Stimulated activated CD8-positive, alpha-beta memory T cell treated with anti-CD3 and anti-CD28 coated beads, Interleukin-15, amount 100 ng/mL, for 24 hours (primary cell): ENCODE measurements at places on chromosomes 11 and 22.

DNA sequence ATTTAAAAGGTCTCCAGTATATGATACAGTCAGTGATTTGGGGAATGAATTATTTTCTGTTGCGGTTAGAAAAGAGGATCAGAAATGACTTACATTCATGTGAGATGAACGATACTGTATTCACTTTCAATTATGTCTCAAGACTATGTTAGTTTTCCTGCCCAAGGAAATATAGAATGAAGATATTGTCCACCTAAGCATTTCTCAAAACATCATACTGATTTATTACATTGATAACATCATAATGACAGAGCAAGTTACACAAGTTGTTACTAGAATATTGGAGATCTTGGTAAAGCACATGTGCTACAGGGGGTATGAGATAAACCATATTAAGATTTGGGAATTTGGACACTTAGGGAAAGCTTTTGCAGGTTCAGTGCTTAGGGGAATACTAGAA lies 67.8 kb upstream of the OR9G4 start:
- no peak for DNase-seq

- no peak for DNase-seq
Measured at GRCh38 chr11:128181984-128182383, 405.4 kb downstream of the ETS1 start.

GRCh38 chr11:128981254-128981653 lies 38.6 kb upstream of the TP53AIP1 start:
- DNase-seq, result no peak

- DNase-seq, result no peak
Measured at GRCh38 chr11:120702656-120703055, 191.1 kb downstream of the GRIK4 start.

DNA sequence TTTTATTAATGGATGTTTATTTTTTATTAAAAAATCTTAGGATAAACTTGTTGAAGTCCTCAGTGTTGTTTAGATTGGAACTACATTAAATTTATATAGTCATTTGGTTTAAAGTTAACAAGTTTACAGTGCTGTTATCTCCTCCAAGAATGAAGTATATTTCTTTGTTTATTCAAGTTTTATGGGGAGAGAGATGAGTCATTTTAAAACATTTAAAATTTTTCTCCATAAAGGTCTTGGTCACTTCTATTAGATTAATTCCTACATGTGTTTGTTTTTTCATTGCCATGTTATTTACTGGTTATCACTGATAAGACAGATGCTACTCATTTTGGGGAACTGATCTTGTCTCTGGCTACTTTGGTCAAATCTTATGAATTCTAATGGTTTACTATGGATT lies 429.6 kb downstream of the METTL15 start:
- no peak for DNase-seq

- no peak for DNase-seq
Measured at GRCh38 chr11:93842461-93842860, 8.0 kb downstream of the VSTM5 start.

DNA sequence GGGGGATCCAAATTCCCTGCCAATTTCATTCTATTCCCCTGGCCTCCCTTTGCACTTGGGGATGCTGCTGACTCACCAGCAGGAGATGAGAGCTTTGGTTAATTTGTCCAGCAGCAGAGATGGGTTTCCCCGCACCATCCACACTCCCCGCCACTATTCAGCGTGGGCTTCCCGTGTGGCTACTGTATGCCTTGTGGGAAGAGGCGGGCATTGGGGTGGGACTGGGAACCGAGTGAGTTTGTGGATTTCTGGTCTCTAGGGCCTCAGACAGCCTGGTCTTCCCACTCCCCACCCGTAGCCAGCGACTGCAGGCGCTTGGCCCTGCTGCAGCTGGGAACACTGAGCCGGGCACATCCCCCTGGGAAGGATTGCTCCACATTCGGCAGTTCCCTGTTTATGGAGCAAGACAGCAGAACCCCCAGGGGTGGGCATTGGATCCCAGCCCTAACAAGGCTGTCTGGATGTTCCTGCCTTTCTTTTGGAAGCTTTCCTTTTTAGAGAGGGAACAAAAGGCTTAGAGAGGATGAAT lies 23.4 kb downstream of the KIAA1671 start:
- DNase-seq, result no peak

GRCh38 chr11:75583718-75584658 lies 21.9 kb downstream of the SERPINH1 start:
- DNase-seq, result no peak

- no peak for DNase-seq
Measured at GRCh38 chr22:44160421-44160820, 20.3 kb upstream of the PARVG start.

- DNase-seq, result no peak
Measured at GRCh38 chr22:22061085-22062077, 78.8 kb upstream of the TOP3B start.

- DNase-seq, result no peak
Measured at GRCh38 chr22:48100685-48101417, 1338.4 kb downstream of the TBC1D22A start.

DNA sequence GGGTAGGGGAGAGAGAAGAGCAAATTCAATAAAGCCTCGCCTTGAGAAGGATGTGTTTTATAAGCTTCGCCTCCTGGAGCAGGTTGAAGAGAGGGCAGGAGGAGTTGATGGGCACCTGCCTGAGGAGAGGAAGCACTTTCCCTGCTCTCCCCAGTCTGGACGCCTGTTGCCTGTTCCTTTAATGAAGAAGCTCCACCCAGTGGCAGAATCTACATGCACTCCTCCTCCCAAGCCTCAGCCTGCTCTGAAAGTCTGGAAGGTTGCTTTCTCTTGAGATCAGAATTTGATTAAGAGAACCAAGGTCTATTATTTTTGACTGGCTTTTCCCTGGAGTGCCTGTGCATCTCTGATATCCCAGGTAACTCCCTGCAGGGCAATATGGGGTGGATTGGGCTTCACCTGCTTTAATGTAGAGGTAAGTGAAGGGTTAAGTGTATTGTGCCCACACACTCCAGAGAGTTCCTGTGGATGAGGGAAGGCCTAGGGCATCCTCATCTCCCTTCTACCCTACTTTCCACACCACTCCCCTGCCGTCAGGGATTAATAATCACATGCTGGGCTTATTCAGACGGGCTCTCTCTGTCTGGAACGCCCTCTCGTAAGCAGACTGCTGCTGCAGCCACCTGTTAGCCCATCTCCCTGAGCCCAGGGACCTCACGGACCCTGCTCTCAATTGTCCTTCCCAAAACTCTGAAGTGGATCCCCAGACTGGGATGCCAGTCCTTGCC lies 22.3 kb downstream of the NTM start:
- no peak for DNase-seq

- DNase-seq, result no peak
Measured at GRCh38 chr11:64726211-64726641, 3.2 kb upstream of the NRXN2 start.

DNA sequence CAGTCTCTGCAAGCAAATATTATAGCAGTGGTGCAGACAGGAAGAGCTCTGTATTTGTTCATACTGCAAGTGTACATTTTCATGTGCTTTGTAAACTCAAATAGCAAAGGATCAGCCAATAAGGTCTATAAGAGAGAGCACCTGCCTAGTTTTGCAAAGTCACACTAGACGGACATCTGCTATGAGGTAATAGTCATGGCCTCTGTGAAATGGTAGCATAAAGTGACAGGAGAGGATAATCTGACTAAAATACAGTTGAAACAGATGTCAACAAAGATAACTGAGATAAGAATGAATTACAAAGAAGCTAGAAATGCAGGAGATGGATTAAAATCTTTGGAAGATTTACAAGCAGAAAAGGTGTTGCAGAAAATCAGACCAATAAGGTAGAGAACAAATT lies 70.6 kb upstream of the SPON1 start:
- no peak for DNase-seq

- DNase-seq, result peak; percentile 37
Measured at GRCh38 chr22:32796865-32797573, 4.5 kb upstream of the TIMP3 start.

- no peak for DNase-seq
Measured at GRCh38 chr11:94938095-94939055, 35.0 kb downstream of the CWC15 start.

- DNase-seq, result no peak
Measured at GRCh38 chr11:46285173-46285572, 7.7 kb downstream of the CREB3L1 start.

GRCh38 chr22:27729246-27729645 lies 72.3 kb downstream of the MN1 start:
- DNase-seq, result no peak

GRCh38 chr11:73396251-73396930 lies 20.2 kb downstream of the RELT start:
- no peak for DNase-seq

GRCh38 chr11:94536386-94536785 lies 7.3 kb upstream of the FUT4 start:
- no peak for DNase-seq

DNA sequence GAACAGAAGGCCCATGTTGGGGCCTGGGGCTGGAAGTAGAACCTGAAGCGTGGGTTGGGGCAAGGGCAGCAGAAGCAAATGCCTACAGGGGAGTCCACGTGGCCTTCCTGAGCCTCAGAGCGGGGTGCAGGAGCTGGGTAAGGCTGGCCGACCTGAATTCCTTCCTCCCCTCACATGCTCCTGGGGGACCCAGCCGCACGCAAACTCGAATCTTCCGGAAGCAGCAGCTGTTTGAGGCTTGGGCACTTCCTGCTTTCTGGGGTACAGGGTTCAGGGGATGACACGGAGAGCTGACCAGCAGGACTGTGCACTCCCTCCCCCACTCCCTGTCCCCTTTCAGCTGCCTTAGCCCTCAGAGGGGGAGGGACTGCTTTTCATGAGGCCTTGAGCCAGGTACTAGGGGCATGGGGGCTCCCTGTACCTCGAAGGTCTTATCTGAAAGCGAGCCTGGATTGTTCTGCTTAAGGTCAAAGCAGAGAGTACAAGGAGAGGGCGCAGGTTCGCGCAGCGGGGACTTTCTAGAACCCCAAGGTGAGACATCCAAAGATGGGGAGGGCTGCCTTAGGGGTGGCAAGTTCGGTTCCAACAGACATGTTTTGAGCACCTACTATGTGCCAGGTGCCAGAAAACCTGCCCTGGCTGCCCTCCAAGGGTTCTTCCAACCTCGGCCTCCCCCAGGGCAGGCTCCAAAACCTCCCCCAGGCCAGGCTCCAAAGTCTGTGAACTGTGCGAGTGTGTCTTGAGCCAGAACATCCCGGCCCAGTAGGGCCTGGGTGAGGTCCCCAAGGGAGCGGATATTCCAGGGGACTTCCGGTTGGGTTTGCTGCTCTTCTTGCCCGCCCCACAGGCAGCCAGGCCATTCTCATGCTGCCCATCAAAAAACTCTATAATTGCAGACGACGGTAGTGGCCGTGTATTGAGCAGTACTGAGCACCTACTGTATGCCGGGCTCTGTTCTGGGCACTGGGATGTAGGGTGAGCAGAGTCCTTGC lies 1.7 kb downstream of the NCF4 start:
- DNase-seq, result no peak

DNA sequence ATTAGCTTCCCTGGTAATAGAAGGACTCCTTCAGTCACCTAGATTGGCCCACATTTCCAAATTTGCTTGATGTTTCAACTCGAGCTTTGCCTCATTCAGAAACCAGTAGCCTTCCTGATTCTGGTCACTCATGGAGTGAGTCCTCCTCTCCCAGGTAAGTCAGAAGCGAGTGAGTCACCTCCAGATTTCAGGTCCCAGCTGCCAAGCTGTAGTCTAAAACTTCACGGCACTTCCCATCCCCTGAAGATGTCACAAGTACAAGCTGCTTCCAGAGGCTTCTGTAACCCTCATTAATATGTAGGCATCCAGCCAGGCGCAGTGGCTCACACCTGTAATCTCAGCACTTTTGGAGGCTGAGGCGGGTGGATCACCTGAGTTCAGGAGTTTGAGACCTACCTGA lies 23.5 kb downstream of the ARHGAP8 start:
- DNase-seq, result no peak

- no peak for DNase-seq
Measured at GRCh38 chr11:37968148-37968547, 1370.1 kb upstream of the RAG2 start.

DNA sequence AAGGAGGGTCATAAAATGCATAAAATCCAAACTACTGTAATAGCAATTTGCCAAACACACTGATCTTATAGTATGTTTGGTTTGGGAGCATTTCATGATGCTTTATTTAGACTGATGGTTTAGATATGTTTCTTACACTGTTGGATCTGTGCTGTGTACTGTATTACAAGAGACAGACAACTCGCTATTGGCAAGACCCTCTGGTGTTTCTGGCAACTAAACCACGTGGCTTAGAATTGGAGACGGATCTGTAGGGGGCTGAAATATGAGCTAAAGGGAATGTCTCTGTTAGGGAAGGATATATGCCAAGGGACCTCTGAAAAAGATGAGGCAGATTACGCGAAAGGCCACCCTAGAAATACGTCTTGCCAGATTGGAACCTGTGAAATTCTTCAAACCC lies 208.7 kb downstream of the BARX2 start:
- no peak for DNase-seq

- DNase-seq, result no peak
Measured at GRCh38 chr11:108131993-108132392, 10.6 kb downstream of the ACAT1 start.

- no peak for DNase-seq
Measured at GRCh38 chr11:127056338-127056971, 55.9 kb upstream of the KIRREL3 start.

GRCh38 chr11:2577031-2577990 lies 122.5 kb downstream of the KCNQ1OT1 start:
- DNase-seq, result no peak

- no peak for DNase-seq
Measured at GRCh38 chr11:71209181-71209580, 43.2 kb downstream of the SHANK2 start.

- peak; percentile 60 for DNase-seq
Measured at GRCh38 chr11:47715082-47715669, at the start of gene AGBL2. Gene AGBL2 (minus strand): TSS chr11:47715369. CDS start chr11:47714650, 719 bp downstream.

DNA sequence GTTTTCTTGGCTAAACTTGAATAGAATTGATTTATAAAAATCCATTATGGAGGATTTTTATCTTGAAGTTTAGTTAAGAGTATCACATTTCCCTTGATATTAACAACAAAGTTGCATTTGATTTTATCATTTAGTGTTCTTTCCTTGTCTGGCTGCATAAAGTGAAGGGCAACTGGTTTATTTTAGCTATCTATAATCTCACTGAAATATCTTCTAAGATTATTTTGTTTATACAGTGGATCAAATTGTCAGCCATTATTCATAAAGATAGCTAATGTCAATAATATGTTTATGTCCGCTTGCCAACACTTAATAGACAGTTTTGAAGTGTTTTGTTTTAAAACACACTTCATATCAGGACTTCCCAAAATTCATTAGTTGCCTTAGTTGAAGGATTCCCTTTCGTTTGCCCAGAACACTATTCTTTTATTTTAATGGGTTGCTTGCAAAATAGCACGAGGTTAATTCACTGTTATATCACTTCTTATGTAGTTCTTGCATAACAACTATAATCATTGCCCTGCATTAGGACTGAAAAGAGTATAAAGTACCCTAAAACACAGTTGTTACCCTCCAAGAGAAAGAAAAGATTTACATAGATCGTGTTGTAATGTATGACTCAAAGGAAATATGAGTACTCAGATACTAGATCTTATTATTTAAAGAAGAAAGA lies 73.0 kb downstream of the MSANTD4 start:
- DNase-seq, result no peak
